ENCODE measurements at places on chromosomes 1 and 21.
A peak's percentile ranks its signal among the peaks of the same experiment; 100 is the strongest.

- no peak for DNase-seq
Observed at GRCh38 chr1:230354005-230354404, 72.1 kb downstream of the PGBD5 start.

DNA sequence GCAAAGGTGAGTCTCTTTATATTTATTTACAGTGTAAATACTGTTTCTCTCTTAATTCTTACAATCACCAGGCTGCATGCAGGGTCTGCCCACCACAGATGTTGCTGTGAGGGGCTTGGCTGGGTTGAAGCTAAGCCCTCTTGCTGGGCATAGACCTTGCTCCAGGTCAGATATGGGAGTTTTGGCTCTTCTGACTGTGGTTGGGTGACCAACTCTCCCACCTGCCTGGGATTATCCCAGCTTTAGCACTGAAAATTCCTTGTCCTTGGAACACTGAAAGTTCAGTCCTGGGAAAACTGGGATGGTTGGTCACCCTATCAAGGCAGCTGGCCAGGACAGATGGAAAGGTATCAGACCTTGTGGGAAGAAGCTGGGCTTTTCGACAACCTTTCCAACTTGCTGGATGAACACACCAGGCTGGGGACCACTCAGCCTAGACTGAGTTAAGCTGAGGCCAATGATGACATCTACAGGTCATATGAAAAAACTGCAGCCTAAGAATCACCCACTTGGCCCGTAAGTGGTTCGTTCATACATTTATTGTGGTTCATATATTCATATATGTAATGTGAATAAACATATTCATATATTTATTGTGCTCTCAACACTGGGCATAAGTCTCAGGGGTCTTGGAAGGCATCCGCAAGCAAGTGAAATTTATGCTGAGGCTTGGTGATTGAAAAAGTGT, 26.6 kb upstream of the HPDL start:
- DNase-seq = peak; percentile 17

GRCh38 chr1:180085331-180085730, 69.3 kb upstream of the QSOX1 start:
- DNase-seq = no peak

- peak; percentile 26 for DNase-seq
Observed at GRCh38 chr1:202501281-202501680, 152.8 kb downstream of the PPP1R12B start.

DNA sequence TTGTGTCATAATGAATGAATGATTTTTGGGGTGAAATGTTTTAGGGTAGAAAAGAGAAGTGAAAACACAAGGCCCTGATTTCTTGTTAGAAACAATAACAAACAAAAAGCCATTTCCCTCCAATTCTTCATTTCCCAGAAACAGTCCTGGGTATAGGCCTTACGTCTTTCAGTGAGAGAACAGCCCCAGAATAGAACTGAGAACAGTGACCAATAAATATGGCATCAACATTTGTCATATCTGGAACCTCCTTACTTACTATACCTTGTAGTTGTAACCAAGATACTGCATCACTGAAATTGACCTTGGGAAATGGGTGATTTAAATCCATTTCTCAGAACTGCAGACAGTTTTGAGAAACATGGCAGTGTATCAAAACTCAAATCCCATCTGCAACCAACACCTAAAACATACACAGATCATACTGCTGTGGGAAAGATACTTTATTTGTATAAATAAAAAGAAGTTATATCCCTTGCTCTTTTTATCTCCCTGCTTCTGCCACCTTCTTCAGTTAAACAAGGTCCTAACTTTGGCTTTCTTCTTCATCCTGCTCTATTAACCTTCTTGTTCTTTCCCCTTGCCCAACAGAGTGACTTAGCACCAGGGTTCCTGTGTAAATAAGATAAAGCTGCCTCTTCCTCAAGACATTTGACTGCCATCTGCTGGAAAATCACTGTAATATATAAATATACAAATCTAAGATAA, 19.5 kb downstream of the XKR8 start:
- peak; percentile 67 for DNase-seq

DNA sequence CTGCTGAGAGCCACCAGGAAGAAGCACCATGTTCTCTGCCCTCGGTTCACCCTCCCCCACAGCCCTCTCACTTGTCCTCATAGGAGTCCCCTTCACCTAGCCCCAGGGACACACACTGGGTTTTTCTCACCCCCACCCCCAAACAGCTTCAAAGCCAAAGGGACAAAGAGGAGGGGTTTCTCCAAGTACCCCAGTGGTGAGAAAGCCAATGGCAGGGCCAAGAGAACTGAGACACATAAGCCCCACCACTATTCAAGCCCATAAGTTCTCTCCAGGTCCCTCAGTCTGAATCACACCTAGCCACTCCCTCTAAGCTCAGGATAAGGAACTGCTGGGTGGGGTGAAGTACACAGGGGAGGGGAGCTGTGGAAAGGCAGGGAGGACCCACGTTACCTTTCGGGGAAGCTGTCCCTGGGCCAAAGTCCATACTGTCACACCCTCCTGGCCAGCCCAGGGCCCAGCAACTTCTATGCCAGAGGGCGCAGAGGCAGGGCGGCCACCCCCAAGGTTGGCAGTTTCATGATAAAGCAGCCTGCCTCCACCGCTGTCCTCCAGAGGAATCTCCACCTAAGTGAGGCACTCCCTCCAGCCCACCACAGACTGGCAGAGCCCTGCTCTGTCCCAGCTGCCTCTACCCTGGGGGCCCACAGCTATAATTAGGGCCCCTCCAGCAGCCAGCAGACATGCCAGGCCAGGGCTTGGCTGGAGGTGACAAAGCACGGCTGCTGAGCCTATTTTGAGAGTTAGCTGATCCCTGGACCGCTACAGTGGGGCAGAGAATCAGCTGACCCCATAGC, 39.0 kb upstream of the PPP1R15B start:
- DNase-seq = no peak

DNA sequence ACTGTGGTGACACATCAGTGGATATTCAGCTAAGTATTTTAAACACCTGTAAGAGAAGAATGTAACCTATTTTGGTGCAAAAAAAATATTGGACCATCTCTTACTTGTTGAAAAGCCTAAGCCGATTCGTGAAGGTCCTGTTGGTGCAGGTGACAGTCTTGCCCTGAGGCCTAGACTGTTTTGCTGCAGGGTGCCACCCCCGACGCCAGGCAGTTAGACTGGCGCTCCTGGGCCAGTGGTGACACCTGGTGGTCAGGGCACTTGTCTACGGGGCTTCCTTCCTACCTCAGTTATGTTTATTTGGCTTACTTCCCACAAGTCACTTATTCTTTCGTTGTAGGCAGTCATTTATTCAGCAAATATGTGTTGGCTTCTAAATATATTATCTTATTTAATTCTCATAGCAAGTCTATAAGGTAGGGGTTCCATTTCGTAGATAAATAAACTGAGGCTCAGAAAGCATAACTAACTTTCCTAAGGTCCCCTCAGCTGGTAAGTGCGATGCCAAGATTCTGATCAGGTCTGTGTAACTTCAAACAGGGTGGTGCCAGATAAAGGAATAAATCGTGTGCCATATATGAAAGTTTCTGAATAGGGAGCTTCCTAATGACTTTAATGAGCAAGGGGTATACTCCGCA, 1.9 kb downstream of the EEIG2 start:
- DNase-seq = peak; percentile 59

DNA sequence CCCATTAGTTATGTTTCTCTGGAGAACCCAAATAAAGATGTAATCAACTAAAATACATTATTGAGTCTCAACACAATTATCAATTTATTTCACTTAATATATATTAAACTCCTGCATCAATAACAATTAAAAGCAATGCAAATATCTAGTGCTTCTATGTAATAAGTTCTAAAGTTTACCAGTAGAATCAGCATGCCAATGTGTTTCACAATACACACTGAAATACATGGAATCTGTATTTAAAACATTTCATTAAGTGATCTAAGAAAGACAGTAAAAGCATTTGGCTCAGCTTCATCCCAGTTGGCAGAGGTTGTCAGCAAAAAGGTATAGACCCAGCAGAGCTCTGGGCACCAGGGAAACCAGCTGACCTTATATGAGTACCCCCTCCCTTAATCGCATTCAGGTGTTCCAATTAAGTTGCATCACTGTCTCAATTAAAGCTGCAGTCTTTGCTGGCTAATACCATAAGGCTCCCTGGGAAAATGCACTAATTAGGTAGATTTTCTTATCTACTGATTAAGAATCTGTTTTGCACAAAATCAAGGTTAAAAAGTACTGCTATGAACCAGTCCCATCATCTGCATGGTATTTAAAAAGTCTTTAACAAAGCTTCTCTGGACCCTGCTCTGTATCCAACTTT, 63.1 kb downstream of the NIBAN1 start:
- no peak for DNase-seq

DNA sequence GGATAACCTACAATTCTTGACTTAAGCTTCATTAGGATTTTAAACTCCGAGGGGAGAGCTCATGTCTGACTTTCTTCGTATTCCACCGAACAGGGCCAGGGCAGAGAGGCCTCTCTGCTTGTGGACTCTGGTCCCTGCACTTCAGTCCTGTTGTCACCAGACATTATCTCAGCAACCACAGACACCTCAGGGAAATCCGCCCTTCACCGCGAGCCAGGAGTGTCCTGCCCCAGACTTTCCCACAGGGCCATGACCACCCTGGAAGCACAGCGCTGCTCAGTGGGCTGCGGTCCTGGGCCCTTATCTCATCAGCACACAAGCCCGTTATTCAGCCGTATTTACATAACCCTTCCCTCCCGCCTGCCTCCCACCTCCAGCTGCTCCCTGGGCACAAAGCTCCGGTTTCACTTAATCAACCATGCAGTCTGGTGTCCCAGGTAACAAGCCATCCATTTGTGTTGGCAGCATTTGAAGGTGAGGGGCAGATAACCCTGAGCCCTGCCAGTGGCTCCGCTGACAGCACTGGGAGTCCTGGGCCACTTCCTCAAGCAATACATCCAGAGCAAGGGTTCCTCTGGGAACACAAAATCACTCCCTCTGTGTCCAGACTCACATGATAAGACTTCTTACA, 122.8 kb upstream of the RAB4A start:
- no peak for DNase-seq

DNA sequence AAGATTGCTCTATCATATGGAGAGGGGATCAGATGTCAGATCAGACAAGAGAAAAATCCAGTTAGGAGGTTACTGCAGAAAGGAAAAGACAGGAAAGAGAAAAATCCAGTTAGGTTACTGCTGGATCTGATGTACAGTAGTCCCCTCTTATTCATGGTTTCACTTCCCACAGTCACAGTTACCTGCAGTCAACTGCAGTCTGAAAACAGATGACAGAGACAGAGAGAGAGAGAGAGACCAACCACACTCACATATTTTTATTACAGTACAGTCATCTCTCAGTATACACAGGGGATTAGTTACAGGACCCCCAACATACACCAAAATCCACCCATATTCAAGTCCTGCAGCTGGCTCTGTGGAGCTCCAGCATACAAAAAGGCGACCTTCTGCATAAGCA, 29.3 kb downstream of the NUP133 start:
- no peak for DNase-seq

- DNase-seq = no peak
Observed at GRCh38 chr1:184469396-184469795, 82.6 kb downstream of the C1orf21 start.

GRCh38 chr21:8998946-8999681, 1522.3 kb upstream of the TPTE start:
- DNase-seq = no peak

DNA sequence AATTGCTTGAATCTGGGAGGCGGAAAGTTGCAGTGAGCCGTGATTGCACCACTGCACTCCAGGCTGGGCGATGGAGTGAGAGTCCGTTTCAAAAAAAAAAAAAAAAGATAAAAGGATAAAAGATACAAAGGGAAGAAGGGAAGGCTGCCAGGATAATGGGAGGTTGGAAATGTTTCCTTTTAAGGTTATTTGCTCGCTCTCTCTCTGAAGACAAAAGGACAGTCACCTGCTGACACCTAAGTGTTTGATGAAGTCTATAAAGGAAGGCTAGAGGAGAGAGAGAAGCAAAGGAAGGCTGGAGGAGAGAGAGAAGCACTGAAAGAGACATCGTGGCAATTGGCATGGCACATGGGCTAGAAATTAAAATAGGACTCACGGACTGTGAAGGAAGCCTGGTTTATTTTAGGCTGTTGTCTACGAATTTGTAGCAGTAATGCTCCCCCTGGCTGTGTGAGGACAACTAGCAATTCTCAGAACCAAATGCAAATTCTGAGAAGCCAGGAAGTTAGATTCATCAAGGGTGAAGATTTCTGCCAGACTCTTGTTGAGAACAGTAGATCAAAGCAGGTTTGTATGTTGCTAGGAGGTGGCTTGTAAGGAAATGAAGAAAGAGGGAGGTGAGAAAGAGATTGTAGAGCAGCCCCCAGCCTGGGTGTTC, 154.2 kb downstream of the ZP4 start:
- no peak for DNase-seq

Data from NCI-H446 (cell line).